ENCODE measurements at places on chromosomes 1 and 21. TPM values are rescaled to one million over a fixed set of nuclear protein-coding genes. Genes with fewer than 3 reads are reported as not detected.

The C1orf53 gene
- 10.1 TPM for total RNA-seq

The NHLH1 gene
- not detected for total RNA-seq

The CRB1 gene
- not detected for total RNA-seq

The DTL gene
- 66.3 TPM for total RNA-seq

The MAP3K7CL gene
- total RNA-seq, result 5.6 TPM

The ST6GALNAC3 gene
- total RNA-seq, result 0.03 TPM

The CRYAA gene
- total RNA-seq, result not detected

The S100A13 gene
- total RNA-seq, result 106 TPM

The ABL2 gene
- total RNA-seq, result 29.4 TPM

The DDAH1 gene
- total RNA-seq, result 94.2 TPM

The INKA2 gene
- total RNA-seq, result 0.73 TPM

The SLFNL1 gene
- total RNA-seq, result not detected

The LMNA gene
- 846 TPM for total RNA-seq

The RHD gene
- total RNA-seq, result not detected

The POU2F1 gene
- 4.6 TPM for total RNA-seq

The FCRLB gene
- 17.0 TPM for total RNA-seq

The PLEKHG5 gene
- total RNA-seq, result 20.3 TPM

The REG4 gene
- 0.06 TPM for total RNA-seq

The DSCAM gene
- total RNA-seq, result not detected

The CYP4B1 gene
- total RNA-seq, result not detected

The CD1B gene
- total RNA-seq, result not detected

The DCLRE1B gene
- total RNA-seq, result 14.9 TPM

The PGBD5 gene
- total RNA-seq, result 3.6 TPM

The CYP4Z1 gene
- not detected for total RNA-seq

The PADI4 gene
- total RNA-seq, result 0.13 TPM

The OR13G1 gene
- not detected for total RNA-seq

The ATAD3C gene
- total RNA-seq, result 0.03 TPM

The RIMKLA gene
- total RNA-seq, result 0.61 TPM

The HSPA6 gene
- 1.5 TPM for total RNA-seq

The FCRL4 gene
- total RNA-seq, result not detected

The SH2D2A gene
- total RNA-seq, result 4.6 TPM

The RPTN gene
- total RNA-seq, result not detected

The ANXA9 gene
- 0.55 TPM for total RNA-seq

The PDE4B gene
- 5.4 TPM for total RNA-seq

The CD34 gene
- total RNA-seq, result not detected

The AADACL4 gene
- not detected for total RNA-seq

The CFHR3 gene
- total RNA-seq, result 0.20 TPM

The ASPM gene
- 33.5 TPM for total RNA-seq

The ITLN2 gene
- not detected for total RNA-seq

The CFAP74 gene
- not detected for total RNA-seq

The GRHL3 gene
- 0.03 TPM for total RNA-seq

The ANKRD35 gene
- total RNA-seq, result not detected

The LRRC7 gene
- total RNA-seq, result not detected

The ACKR1 gene
- total RNA-seq, result not detected

The SMCP gene
- total RNA-seq, result not detected

The ELOA gene
- total RNA-seq, result 105 TPM

The RHOU gene
- total RNA-seq, result not detected

The GJB4 gene
- not detected for total RNA-seq

The SLC5A9 gene
- not detected for total RNA-seq

The STIL gene
- 23.8 TPM for total RNA-seq

Measured in HT1080 (cell line).